ENCODE measurements at places on chromosomes 11 and 22.

- DNase-seq, result no peak
Measured at GRCh38 chr11:85752201-85752889, 58.6 kb downstream of the SYTL2 start.

GRCh38 chr11:15180212-15180792 lies 65.6 kb downstream of the INSC start:
- DNase-seq, result no peak

DNA sequence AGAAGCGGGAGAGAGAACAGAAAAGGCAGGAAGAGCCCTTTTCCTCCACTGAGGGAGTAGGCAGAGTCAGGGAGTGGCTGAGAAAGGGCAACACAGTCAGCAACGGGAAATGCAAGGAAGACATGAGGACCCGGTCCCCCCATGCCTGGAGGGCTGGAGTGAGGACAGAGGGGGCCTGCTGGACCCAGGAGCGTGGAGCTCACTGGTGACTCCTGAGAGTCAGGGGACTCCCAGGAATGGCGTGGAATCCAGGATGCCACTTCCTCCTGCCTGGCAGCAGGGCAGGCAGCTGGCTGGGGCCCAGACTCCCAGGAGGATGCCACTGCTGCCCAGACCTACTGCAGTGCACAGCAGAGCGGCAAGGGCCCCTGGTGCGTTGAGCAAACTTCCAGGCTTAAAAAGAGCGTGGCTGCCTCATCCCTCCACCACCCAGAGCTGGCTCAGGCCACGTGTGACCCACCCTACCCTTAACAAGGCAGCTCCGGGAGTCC lies 11.3 kb downstream of the C11orf21 start:
- no peak for DNase-seq

DNA sequence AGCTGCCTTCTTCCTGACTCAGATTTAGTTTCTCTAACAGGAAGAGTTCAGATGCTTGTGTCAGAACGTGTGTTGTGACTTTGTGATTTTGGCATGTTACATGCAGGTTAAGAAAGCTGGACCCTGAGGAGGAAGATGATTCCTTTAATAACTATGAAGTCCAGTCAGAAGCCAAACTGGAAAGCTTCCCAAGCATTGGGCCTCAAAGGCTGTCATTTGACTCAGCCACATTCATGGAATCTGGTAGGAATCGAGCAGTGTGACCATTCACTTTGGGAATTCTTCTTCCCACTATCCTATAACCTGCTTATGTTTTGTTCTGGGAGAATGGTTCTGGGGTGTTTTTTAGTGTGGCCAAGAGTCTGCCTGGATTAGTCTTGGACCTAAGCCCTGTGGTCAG lies 48.0 kb downstream of the CABIN1 start:
- DNase-seq, result no peak

DNA sequence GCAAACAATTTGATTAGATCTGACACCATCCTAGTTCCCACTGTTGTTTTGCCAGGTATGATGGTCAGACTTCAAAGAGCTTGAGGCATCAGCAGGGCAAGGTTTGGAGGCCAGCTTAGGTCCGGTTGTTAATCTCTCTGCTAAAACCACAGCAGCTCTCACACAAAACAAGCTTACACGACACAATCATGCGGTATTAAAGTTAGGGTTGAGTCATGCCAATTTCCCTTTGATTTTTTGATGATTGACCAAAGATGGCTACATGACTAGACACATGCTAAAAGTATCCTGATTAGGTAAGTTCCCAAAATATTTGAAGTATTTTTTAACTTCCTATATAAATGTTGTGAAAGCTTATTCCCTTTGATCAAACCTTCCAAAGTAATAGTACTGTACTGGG lies 145.9 kb downstream of the ELP4 start:
- DNase-seq, result no peak

GRCh38 chr11:27201454-27202302 lies 161.1 kb downstream of the BBOX1 start:
- DNase-seq, result no peak

GRCh38 chr11:5691964-5692361 lies 2.4 kb downstream of the TRIM22 start:
- DNase-seq, result peak; percentile 18

GRCh38 chr11:91373497-91373896 lies 851.1 kb upstream of the FAT3 start:
- no peak for DNase-seq

DNA sequence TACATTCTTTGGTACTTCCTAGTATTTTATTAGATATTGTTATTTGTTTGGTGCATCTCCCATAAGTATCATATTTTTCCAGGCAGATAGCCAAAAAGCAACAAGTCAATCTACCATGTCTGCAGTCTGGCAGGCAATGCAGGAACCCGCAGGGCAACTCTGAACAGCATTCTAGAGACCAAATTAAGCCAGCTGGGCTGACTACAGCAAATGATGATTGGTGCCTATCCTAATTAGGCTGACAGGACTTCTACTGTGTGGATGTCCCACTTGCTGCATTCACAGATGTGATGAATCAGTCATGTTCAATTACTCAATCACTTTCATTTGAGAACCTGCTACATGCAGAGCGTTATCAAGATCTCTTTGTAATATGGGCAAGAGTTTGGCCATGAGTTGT lies 40.3 kb upstream of the AMOTL1 start:
- no peak for DNase-seq

DNA sequence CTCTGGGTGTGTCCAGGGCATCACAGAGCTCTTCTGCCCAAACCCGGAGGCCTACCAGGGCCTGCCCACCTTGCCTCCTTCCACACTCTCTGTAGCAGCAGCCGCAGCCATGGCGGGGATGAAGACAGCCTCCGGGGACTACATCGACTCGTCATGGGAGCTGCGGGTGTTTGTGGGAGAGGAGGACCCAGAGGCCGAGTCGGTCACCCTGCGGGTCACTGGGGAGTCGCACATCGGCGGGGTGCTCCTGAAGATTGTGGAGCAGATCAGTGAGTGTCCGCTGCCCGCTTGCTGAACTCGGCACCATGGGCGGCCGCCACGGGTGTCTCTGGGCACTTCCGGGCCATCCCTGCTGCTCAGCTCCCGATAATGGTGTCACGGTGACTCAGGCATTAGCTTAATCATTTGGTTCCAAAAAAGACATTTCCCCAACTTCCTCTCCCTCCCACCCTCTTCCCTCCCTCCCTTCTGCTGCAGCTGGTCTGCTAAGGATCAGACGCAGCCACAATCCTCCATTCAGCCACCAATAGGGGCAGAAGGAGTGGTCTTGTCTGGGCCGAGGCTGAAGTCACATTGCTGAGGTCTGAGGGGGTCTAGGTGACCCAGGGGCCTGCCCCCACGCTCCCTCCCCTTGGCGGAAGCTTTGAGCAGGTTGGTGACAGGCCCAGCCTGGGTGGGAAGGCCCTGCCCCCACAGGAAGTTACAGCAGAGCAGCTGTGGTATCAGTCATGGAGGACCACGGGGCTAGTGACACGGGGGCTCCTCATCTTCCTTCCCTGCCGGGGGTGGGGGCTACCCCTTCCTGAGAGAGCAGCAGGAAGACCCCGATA lies 950 bp downstream of the FERMT3 start:
- peak; percentile 68 for DNase-seq

DNA sequence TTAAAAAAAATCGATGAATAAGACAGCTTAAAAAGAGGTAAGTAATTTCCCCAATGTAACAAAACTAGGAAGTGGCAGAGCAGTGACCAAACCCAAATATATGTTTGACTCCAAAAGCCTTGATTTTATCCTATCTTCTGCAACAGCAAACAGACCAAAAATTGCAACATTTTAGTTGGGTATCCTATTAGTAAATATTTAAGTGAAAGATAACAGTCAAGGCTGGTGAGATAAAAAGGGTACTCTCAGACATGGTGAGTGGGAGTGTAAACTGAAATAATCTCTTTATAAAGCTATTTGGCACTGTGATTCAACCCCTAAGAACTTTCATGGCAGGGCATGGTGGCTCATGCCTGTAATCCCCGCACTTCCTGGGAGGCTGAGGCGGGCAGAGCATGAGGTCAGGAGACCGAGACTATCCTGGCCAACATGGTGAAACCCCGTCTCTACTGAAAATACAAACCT lies 1.9 kb upstream of the RDX start:
- DNase-seq, result no peak

DNA sequence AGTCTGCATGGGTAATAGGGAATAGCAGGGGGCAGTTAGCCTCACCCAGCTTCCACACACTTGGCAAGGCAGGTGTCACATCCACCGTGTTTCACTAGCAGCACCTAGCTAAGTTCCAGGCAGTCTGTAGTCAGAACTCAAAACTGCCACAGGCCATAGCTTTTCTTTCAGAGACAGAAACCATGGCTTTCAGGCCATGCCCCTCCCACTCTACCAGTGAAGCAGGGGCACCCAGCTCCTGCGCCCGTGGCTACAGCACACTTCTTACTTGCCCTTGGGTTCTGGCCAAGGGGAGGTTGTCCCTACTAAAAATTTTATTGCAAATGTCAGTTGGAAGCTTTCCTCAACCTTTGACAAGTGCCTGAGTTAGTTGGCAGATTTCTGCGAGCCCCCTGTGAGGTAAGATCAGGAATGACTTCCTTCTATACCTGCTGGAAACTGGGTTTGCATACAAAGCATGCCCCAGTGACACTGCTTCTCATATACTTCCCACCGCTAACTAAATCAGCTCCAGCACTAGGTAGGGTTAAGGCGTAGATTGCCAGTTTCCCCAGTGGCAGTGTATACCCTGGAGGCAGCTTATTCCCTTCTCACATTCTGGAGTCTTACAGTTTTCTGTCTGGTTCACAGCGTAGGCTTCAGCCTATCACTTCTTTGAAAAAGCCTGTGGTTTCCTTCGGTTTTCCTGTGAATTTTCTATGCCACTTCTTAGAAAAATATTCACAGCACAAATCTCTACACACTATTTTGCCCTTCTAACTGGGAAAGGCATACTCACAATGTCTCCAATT lies 139.0 kb upstream of the LUZP2 start:
- DNase-seq, result no peak

GRCh38 chr11:91164452-91164822 lies 941.6 kb upstream of the CHORDC1 start:
- DNase-seq, result no peak

- no peak for DNase-seq
Measured at GRCh38 chr22:46833228-46833627, 70.8 kb downstream of the TBC1D22A start.

DNA sequence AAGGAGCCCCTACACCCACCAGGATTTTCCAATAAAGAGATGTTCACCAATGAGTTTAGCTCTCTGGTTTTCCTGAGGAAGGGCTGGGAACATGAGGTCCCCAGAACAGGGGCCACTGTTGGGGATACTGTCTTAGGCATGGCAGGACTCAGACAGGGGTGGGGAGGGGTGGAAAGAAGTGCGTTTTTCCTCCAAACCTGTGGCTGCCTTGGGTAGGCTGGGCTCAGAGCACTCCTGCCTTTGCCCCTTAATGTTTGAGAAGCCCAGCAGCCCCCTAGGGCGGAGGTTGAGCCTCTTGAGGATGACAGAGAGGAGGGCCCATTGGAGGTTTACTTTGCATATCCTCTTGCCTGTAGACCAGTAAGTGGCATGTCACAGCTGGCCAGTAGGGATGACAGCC lies 10.6 kb downstream of the MTFP1 start:
- DNase-seq, result no peak

- no peak for DNase-seq
Measured at GRCh38 chr11:95478003-95478402, 247.0 kb upstream of the SESN3 start.

DNA sequence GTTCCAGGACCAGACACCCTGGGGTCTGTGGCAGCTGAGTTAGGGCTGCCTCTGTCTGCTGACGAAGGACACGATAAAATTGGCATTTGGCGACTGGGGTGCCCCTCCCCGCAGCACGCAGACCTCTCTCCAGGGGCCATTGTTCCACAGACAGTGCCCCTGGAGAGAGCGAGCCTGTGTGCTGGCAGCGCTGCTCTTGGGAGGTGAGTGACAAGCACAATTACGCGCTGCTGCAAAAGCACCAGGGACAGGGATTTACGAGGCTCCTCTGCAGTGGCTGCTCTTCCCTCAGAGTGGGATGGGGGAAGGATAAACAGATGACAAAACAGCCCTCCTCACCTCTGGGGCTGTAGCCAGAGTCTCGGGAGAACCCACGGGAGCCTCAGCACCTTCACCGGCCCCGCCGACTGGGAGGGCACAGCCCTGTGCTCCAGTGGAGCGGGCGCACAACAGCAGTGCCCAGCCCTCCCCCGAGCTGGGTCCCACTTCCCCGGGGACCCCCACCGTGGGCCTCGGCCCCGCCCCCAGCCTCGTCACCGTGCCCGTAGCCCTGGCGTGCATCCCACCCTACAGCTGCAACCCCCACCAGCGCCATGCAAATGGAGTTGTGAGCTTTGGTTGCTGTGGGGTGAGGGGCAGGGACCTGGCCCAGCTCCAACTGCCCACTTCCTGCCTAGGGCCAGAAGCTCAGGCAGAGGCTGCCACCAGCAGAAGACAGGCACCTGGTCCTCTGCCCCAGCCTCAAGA lies 19.6 kb downstream of the CHID1 start:
- no peak for DNase-seq

DNA sequence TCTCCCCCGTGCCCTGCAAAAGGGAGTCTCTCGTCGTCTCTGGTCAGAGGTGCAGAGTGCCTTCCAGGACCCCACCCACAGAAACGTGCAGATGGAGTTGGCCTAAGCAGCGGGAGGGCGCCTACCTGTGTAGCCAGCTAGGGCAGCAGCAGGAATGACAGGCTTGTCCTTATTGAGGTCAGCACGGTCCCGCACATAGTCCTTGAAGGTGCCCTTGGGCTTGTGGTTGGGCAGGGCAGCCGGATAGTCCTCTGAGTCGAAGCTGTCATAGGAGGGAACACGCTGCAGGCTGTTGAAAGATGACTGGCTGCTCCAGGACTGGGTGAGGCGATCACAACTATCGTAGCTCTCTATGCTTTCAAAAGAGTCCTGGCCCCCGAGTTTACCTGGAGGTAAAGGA lies 107.3 kb downstream of the ETS1 start:
- DNase-seq, result no peak

- no peak for DNase-seq
Measured at GRCh38 chr22:36103891-36104290, 56.7 kb downstream of the APOL3 start.

GRCh38 chr11:20631519-20632168 lies 32.2 kb downstream of the SLC6A5 start:
- DNase-seq, result no peak

GRCh38 chr11:66222358-66223149 lies 45.9 kb upstream of the RAB1B start:
- DNase-seq, result peak; percentile 94

DNA sequence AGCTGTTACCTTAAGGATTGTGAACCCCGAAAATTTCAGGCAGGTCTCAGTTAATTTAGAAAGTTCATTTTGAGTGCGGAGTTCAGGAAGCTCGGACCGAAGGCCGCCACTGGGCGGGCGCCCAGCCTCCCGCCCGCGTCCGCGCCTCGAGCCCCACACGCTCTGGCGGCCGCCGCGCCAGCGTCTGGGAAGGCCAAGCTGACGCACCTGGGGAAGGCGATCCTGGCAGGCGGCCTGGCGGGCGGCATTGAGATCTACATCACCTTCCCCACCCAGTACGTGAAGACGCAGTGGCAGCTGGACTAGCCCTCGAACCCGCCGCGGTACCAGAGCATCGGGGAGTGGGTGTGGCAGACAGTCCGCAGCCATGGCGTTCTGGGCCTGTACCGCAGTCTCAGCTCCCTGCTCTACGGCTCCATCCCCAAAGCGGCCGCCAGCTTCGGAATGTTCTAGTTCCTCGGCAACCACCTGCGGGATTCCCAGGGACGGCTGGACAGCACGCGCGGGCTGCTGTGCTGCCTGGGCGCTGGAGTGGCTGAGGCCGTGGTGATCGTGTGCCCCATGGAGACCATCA lies 79.5 kb downstream of the CCDC83 start:
- no peak for DNase-seq

Measured in central memory CD4-positive, alpha-beta T cell (primary cell).